Lower lobe of right lung (tissue), 2 donors: ENCODE measurements at places on chromosomes 5 and 9.
A peak's percentile ranks its signal among the peaks of the same experiment; 100 is the strongest.

- no peak for DNase-seq
These were observed 752.4 kb upstream of the SEMA6A start for GRCh38 chr5:117326997-117327396.

DNA sequence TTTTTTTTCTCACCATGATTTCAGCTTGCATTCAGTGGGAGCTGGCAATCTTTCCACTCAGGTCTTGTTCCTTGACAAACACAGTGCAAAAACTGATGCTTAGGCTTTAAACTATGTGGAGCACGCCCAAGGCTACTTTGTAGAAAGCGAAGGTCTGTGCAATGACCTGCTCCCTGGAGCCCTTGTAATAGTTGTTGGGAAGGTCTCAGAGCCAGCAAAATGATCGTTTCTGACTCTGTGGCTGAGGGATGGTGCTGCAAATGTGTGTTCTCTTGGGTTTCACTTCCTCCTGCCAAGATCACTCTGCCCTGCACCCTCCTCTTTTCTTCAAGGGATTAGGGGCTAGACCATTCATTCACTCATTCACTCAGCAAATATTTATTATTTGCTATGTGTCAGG, 249.7 kb upstream of the MAP3K1 start:
- DNase-seq, result no peak

- DNase-seq, result no peak
These were observed 48.3 kb downstream of the FAM78A start for GRCh38 chr9:131227959-131228460.

- DNase-seq, result peak; percentile 90
These were observed 841 bp downstream of the RAD23B start for GRCh38 chr9:107283623-107284616.

- DNase-seq, result no peak
These were observed 87.4 kb downstream of the CAMSAP1 start for GRCh38 chr9:135819905-135820304.

- no peak for DNase-seq
These were observed 933.3 kb upstream of the CTNND2 start for GRCh38 chr5:12837592-12837991.

- no peak for DNase-seq
These were observed 96.2 kb downstream of the PLK2 start for GRCh38 chr5:58363461-58364249.

GRCh38 chr5:82657033-82657699, 379.0 kb upstream of the RPS23 start:
- DNase-seq, result no peak

GRCh38 chr5:10533226-10533625, 30.6 kb upstream of the ANKRD33B start:
- DNase-seq, result no peak

DNA sequence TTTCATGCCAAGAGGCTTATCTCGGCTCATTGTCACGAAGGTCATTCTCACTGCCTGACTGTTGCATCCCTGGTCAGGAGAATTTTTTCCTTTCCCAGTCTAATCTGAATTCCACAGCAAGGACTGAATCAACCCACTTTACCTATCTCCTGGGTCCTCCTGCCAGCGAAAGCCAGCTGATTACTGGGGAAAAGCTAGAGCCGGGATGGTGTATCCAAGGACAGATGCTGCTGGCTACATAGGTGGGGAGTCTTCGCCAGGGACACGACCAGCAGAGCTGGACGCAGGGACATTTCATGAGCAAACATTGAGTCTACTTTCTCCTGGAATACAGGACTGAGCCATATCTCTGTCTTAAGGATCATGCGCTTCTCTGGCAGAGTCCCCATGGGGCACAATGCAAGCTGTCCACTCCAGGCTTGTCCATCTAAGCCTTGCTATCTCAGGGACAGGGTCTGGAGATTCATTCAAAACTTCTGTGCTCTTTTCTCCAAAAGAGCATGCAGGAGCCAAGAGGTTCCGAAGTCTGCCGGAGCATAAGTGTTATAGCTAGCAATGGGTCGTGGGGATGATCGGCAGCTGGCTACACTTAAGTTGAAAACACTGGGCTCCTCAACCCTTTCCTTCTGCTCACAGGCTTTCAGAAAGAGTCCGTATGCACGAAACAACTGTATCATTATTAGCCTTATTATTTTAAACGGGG, 6.5 kb upstream of the HAND1 start:
- no peak for DNase-seq

GRCh38 chr5:111248571-111248970, 24.4 kb downstream of the CAMK4 start:
- no peak for DNase-seq

GRCh38 chr5:125695996-125696655, 727.1 kb upstream of the GRAMD2B start:
- no peak for DNase-seq
